ENCODE measurements at places on chromosomes 7 and 10. TPM values are rescaled to one million over a fixed set of nuclear protein-coding genes. Genes with fewer than 3 reads are reported as not detected.

GRCh38 chr7:1712907-1713501 is 42.9 kb downstream of the ELFN1 start:
- peaks cover 2% of the 10 kb centered on the region for H3K36me3 ChIP-seq
- no peak overlapping the region for H3K4me3 ChIP-seq
- no peak for DNase-seq
- peaks cover 18% of the 10 kb centered on the region for H3K4me1 ChIP-seq

- H3K4me3 ChIP-seq = peak overlapping the region; percentile 96
- H3K4me1 ChIP-seq = peaks cover 20% of the 10 kb centered on the region
- peaks cover 9% of the 10 kb centered on the region for H3K36me3 ChIP-seq
- H3K27me3 ChIP-seq = no peaks in the 10 kb centered on the region
- peak; percentile 57 for DNase-seq
Observed at GRCh38 chr10:43407576-43408330, 1.2 kb downstream of the HNRNPF start.

- H3K27ac ChIP-seq = no peak overlapping the region
- H3K27me3 ChIP-seq = no peaks in the 10 kb centered on the region
- H3K36me3 ChIP-seq = no peaks in the 10 kb centered on the region
- H3K4me1 ChIP-seq = no peaks in the 10 kb centered on the region
Observed at GRCh38 chr10:115355162-115355760, 262.1 kb downstream of the ATRNL1 start.

GRCh38 chr7:9189703-9190102 is 756.3 kb downstream of the NXPH1 start:
- no peak overlapping the region for H3K27ac ChIP-seq
- no peaks in the 10 kb centered on the region for H3K36me3 ChIP-seq
- H3K4me3 ChIP-seq = no peak overlapping the region

GRCh38 chr10:114751856-114752255 is 69.7 kb upstream of the FHIP2A start:
- H3K4me3 ChIP-seq = no peak overlapping the region
- H3K4me1 ChIP-seq = peaks cover 75% of the 10 kb centered on the region
- no peaks in the 10 kb centered on the region for H3K27me3 ChIP-seq
- H3K27ac ChIP-seq = peak overlapping the region; percentile 99
- DNase-seq = no peak

The BTBD16 gene
- 0.82 TPM for total RNA-seq

The RGR gene
- total RNA-seq = not detected
